ENCODE measurements at places on chromosomes 7 and 10.
A peak's percentile ranks its signal among the peaks of the same experiment; 100 is the strongest.

GRCh38 chr7:149224352-149224751, 15.1 kb upstream of the ZNF212 start:
- no peak for DNase-seq

DNA sequence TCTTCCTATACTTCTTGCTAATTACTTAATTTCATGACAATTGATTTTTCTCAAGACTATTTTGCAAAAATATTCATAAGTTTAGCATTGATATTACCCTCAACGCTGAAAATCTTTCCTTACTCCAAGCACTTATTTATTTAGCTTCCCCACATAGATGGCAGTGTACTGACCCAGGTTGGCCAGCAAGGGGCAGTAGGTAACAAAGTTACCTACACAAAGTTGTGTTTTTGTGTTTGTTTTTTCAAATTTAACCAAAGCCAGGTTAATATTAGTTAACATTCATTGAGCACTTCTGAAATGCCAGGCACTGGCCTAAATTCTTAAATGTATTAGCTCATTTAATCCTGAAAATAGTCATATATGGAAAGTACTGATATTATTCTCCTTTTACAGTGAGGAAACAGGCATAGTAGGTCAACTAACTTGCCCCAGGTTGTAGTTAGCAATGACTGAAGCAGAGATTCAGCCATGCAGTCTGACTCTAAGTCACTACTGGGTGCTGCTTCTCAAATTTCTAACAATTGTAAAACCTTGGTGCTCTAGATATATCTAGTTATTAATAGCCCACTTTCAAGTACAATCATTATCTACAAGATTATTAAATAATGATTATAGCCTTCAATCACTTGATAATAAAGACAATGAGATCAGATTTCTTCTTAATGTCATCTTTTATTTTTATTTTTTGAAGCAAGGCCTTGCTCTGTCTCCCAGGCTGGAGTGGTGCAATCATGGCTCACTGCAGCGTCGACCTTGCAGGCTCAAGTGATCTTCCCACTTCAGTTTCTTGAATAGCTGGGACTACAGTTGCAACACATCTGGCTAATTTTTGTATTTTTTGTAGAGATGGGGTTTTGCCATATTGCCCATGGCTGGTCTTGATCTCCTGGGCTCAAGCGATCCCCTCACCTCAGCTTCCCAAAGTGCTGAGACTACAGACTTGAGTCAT, 5.8 kb upstream of the GGCT start:
- DNase-seq = peak; percentile 30

DNA sequence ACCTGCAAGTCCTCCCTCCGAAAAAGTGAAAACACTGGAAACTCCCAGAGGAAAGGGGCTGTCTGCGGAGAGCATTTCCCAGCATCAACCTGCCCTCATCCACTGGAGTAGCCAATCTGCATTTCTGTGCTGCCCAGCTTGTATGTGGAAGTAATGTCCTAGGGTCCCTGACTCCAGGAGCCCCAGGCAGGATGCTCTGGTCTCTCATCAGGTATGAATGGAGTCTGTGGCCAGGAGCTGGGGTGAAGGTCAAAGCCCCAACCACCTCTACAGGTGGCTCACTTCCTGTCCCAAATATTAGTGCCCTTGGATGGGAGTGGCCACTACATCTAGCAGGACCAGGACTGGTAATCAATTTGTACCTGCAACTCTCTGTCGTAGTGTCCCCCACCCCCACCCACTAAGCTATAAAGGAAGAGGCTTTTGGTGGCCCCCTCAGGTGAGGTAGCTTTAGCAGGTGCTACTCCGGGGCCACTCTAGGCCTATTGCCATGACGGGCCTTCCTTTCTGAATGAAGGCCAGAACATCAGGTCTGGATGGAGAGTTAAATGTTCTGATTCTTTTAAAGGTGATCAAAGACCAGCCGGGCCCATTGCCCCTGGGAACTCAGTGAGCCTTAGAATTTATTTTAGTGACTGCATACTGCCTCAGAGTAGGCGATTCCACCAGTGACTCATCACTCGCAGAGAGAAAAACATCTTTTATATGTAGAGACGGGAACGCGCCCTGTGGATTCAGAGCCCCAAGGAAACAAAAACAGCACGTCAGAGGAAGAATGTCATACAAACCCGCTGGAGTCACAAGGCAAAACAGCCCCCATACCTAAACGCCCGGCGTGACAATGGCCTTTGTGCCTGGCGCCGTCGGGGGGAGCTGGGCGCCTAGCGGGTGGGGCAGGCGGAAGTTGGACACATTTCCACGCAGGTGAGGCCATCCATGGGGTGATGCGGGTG, 13.0 kb downstream of the EN2 start:
- no peak for DNase-seq

- DNase-seq = no peak
Observed at GRCh38 chr7:106493041-106493731, 167.8 kb downstream of the CCDC71L start.

DNA sequence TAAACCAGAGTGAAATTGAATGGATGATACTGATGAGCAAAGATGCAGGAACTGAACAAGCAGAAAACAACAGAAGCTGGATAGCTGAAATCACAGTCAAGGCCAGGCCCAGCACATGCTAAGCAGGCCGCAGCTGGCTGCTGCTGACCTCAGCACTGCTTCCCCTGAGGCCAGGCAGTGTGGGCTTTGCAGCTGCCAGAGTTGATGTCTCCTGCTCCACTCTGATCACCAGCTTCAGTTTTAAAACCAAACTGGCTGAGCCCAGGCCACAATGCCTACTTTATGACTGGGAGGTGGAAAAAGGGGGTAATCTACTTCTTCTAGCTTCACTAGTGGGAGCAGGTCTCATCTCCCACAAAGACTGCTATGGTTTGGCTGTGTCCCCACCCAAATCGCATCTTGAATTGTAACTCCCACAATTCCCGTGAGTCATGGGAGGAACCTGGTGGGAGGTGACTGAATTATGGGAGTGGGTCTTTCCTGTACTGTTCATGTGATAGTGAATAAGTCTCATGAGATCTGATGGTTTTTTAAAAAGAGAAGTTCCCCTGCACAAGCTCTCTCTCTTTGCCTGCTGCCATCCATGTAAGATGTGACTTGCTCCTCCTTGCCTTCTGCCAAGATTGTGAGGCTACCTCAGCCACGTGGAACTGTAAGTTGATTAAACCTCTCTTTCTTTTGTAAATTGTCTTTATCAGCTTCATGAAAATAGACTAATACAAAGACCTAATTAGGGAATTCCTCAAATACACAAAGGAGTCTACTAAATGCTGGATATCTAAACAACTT, 136.4 kb upstream of the ITGB1 start:
- DNase-seq = no peak

GRCh38 chr7:24933298-24933697, 46.7 kb downstream of the OSBPL3 start:
- no peak for DNase-seq

DNA sequence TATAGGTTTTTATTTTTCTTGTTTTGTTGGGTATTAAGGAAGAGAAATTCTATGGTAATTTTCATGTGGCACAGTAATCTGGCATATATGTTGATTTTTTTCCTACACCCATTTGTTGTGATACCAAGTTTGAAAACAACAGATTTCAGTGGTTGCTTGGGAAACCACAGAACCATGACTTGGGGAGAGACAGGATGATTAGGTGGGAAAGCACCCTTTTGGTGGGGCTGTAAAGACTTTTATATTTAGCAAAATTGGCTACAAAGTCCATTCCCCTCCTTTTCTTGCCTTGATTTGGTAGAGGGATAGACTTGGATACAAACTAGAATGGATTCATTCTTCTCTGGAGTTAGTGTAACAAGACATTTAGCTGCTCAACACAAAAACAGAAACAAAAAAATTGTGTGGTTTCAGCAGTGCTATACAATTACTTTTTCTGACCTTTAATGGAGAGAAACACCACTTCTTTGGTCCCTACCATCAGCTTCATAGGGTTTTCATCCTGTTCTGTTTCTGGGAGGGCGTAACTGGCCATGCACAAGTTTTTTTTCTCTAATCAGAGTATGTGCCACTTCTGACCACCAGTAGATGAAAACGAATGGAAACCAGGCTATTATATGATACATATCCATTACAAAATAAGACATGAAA, 52.7 kb downstream of the FIGNL1 start:
- DNase-seq = no peak

DNA sequence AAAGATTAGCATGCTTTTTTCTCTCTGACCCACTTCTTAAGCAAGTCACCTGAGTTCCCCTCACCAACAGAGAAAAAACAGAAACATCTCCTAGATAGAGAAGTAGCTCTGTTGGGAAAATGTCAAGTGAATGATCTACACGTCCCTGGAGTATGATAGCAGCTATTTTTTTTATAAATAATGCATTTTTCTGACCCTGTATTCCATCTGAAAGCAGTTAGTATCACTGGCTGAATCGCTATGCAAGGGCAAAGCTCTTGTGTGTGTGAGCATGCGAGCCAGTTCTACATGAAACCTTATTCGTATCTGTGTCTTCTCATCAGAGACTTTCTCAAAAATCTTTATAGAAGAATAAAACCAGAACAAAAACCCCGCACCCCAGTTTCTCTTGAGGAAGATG, 8.2 kb downstream of the ANKMY2 start:
- no peak for DNase-seq

- DNase-seq = no peak
Observed at GRCh38 chr7:50562136-50562535, 3.1 kb downstream of the DDC start.

- no peak for DNase-seq
Observed at GRCh38 chr10:60536529-60537114, 146.9 kb upstream of the ANK3 start.

DNA sequence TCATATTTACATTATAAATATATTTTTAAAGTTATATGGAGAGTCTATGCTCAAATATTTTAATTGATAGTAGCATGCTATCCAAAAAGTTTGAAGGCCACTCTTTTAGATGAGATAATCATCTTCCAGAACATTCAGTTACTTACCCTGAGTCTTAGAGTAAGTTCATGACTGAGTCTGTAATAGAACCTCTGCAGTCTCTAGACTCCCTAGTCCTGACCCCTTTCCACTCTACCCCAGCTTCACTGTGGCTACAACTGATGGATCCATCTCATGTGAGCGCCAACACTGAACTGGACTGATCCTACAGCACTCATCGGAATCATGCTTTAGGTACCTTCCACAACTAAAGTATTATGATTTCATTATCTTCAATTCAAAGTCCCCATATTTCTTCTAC, 10.1 kb downstream of the HACD1 start:
- DNase-seq = no peak

DNA sequence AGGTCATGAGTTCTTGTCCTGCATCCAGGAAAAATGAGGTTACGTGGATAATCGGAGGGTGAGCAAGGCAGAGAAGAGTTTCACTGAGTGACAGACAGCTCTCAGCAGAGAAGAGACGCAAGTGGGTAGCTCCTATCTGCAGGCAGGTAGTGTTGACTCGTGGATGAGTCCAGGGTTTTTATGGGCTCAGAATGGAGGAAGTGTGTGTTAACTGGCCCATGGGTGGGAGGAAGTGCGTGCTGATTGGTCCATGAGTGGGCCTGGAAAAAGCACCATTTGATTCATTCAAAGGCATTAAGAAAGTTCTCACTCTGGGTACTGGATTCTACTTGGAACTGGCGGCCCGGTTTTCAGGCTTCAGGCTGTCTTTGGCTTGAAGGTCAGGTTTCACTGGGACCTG, 4.8 kb upstream of the DMTF1 start:
- no peak for DNase-seq

- DNase-seq = no peak
Observed at GRCh38 chr10:52563360-52563759, 209.2 kb downstream of the MBL2 start.

DNA sequence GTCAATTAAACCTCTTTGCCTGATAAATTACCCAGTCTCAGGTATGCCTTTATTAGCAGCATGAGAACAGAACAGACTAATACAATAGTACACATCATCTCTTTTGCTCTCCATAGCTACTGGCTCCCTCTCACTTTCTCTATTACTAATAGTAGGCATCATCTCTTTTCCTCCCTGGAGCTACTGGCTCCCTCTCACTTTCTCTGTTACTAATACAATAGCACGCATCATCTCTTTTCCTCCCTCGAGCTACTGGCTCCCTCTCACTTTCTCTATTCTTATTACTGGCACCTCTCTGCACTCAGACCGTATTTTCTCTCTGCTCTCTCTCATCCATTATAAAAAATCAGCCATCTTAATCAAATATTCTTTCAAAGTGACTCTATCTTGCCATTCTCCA, 37.1 kb downstream of the SLC25A13 start:
- DNase-seq = no peak

GRCh38 chr7:108135446-108136190, 5.5 kb upstream of the LAMB4 start:
- peak; percentile 37 for DNase-seq

GRCh38 chr10:114507449-114507848, 103.1 kb upstream of the AFAP1L2 start:
- no peak for DNase-seq

- DNase-seq = no peak
Observed at GRCh38 chr10:128723631-128724205, 597.5 kb upstream of the MKI67 start.

DNA sequence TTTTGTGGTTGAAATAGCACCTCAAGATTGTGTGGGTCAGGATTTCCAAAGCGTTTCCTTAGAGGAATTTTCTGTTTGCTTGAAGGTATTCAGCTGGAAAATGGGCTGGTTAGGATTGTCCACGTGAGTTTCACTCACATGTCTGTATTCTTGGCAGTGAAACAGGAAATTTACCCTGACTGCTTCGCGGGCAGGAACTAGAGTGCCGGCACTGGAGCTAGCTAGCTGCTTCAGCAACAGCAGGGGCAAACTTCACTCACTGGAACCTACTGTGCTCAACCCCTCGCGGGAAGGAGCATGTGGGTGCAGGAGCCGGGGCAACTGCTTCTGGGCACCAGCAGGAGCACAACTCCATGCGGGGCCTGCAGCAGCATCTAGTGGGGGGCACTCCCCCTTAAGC, 38.0 kb upstream of the RTKN2 start:
- peak; percentile 23 for DNase-seq

DNA sequence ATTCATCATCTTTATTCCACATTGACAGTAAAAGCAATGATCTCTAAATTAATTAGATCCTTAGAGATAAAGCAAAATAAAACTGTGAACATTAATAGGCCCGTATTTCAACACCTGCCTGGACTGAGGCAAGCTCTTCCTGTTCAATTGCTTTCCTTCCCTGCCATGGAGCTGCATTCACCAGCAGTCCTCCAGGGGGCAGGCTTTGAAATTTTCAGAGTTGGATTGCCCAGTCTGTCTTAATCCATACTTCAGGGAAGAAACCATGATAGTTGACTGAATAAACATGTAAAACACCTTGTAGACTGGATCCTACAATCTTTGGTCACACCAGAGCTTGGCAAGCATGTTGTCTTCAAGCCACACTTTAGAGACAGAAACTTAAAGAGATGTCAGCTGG, 936.6 kb downstream of the NRG3 start:
- no peak for DNase-seq

GRCh38 chr7:44103566-44103922, 601 bp upstream of the AEBP1 start:
- DNase-seq = no peak

- DNase-seq = no peak
Observed at GRCh38 chr7:132654150-132654549, 77.9 kb upstream of the PLXNA4 start.

All from stimulated activated CD4-positive, alpha-beta T cell treated with anti-CD3 and anti-CD28 coated beads, Interleukin-2, amount 100 ng/mL, for 24 hours (primary cell).